Retinal pigment epithelial cell (primary cell): ENCODE measurements at places on chromosomes 7 and 10.
A peak's percentile ranks its signal among the peaks of the same experiment; 100 is the strongest.

- DNase-seq = no peak
These were observed 19.6 kb downstream of the WIPF3 start for GRCh38 chr7:29825775-29826529.

- no peak for DNase-seq
These were observed 125.2 kb downstream of the GNAT3 start for GRCh38 chr7:80386686-80387085.

DNA sequence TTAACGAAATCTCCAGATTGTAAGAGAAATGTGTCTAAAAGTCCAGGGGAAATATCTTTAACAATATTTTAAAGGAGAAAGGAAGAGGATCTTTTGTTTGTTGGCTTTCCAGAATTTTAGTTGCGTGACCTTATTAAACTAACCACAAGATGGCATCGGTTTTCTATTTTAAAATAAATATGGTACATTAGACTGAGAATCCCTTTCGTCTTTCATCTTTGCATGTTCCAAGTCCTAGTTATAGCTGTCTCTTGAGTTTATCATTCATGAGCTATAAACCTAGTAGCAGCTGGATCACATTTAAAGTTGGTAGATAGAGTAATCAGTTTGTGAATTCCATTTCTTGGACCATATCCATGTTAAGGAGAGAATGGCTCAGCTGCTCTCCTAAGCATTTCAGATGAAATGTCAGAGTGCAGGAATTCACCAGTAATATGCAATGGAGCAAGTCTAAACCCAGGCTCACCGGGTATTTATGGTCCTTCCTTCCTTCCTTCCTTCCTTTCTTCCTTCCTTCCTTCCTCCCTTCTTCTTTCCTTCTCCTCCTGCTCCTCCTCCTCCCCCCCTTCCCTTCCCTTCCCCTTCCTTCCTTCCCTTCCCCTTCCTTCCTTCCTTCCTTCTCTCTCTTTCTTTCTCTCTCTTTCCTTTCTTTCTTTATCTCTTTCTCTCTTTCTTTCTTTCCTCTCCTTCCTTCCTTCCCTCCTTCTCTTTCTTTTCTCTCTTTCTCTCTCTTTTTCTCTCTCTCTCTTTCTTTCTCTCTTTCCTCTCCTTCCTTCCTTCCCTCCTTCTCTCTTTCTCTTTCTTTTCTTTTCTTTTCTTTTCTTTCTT, 57.8 kb upstream of the RAB18 start:
- no peak for DNase-seq

GRCh38 chr7:3404501-3404900, 103.4 kb downstream of the SDK1 start:
- DNase-seq = peak; percentile 91

- DNase-seq = no peak
These were observed 55.8 kb downstream of the CLRN3 start for GRCh38 chr10:127836966-127837365.

DNA sequence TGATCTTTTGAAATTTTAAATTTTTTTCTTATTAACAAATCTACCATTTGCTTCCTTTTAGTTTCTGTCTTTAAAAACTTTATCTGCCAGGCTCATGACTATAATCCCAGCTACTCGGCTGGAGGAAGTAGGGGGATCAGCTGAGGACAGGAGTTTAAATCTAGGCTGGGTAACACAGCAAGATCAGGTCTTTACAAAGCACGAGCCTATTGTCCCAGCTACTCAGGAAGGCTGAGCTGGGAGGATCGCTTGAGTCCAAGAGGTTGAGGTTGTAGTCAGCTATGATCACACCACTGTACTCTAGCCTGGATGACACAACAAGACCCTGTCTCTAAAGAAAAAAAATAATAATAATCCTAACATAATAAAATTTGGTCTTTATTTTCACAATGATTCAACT, 17.5 kb downstream of the DPY19L1 start:
- DNase-seq = no peak

- no peak for DNase-seq
These were observed 298.5 kb upstream of the KLF6 start for GRCh38 chr10:4083509-4084003.
